ENCODE measurements at places on chromosomes 7 and 10.

DNA sequence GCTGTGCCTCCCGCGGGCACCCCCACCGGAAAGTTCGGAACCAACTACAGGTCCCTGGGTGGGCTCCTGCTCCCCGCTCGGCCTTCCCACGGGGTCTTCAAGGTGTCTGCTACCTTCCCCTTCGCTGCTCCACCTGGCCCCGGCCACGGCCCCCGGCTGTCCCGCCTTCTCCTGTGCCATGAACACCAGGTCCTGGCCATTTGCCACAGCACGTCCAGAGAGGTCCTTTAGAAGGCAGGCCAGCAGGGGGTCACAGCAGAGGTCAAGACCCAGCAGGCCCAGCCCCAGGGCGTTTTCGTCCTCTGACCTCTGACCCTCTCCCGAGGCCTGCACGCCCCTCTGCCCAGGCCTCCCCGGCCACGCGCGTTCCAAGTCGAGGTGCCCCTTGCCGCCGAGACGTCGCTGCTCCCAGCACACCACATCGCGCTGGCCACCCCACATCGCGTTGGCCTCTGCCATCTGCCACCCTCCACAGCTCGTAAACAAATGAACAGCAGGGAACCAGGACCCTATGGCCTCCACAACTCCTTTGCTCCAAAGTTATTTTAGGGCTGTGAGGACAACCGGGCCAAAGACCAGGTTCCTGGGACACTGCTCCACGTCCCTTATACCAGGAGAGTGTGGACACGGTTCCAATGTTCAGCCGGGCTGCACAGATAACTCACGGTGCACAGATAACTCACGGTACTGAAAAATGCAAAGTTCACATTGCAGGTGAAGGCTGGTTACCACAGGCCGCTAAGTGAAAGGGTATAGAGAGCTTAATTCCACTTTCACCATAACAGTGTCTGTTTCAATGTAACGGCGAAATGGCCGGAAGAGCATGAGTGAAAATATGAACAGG lies 74.3 kb downstream of the CFAP46 start:
- DNase-seq = no peak

GRCh38 chr7:114865564-114865963 lies 56.3 kb upstream of the MDFIC start:
- DNase-seq = peak; percentile 54

GRCh38 chr7:8625612-8626011 lies 192.2 kb downstream of the NXPH1 start:
- no peak for DNase-seq

DNA sequence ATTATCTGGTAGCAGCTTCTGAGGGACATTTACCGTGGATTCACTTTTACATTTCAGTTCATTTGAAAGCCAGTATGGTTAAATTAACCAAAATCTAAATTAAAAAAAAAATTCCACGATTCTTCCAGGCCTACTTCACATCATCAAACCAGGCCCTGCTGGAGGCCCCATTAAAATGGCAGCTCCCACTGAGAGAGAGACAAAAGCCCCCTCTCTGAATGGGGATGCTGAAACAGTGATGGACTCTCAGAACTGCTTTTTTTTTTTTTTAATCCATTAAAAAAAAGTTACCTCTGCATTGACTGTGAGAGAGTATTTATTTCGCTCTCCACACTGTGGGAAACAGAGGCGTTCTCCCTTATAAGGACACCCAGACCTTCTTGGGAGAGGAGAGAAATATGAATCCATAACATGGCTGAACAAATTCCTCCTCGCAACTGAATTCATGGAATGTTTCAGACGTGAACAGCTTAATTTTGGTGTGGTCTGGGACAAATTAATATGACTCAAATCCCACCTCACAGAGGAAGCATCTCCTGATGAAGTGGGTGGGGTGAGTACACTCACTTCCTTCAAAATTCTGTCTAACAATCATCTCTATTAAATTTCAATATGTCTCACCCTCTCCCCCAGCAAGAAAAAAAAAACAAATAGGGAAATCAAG lies 73.5 kb downstream of the SAMD9 start:
- DNase-seq = no peak

- no peak for DNase-seq
Measured at GRCh38 chr10:36191009-36191408, 548.9 kb upstream of the FZD8 start.

GRCh38 chr7:92767437-92767836 lies 68.9 kb downstream of the CDK6 start:
- DNase-seq = no peak

GRCh38 chr10:78130966-78131710 lies 97.5 kb downstream of the RPS24 start:
- DNase-seq = no peak
